ENCODE measurements at places on chromosomes 7 and 10.

GRCh38 chr10:79347894-79348639, 798 bp downstream of the PPIF start:
- DNase-seq: no peak

DNA sequence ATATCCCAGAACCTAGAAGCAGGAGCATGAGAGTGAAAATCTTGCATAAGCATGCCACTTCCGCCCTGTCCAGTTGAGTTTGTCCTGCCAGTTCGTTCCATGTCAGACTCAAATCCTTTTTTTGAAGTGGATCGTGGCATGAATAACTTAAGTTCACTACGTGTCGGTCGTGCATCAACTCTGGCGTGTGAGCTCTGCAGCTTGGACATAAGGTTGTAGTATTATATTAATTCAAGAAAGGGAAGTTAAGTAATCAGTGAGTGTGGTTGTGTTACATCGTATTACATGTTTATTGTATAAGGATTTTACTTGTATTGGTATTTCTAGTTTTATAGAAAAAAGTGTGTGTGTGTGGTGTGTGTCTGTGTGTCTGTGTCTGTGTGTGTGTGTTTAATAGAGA, 23.0 kb downstream of the CDC123 start:
- DNase-seq: no peak

- no peak for DNase-seq
These were observed 132.8 kb downstream of the SUGCT start for GRCh38 chr7:40267583-40267982.

GRCh38 chr7:153301936-153302335, 542.4 kb downstream of the ACTR3B start:
- no peak for DNase-seq

- no peak for DNase-seq
These were observed 90.8 kb downstream of the JMJD1C start for GRCh38 chr10:63374991-63375390.

DNA sequence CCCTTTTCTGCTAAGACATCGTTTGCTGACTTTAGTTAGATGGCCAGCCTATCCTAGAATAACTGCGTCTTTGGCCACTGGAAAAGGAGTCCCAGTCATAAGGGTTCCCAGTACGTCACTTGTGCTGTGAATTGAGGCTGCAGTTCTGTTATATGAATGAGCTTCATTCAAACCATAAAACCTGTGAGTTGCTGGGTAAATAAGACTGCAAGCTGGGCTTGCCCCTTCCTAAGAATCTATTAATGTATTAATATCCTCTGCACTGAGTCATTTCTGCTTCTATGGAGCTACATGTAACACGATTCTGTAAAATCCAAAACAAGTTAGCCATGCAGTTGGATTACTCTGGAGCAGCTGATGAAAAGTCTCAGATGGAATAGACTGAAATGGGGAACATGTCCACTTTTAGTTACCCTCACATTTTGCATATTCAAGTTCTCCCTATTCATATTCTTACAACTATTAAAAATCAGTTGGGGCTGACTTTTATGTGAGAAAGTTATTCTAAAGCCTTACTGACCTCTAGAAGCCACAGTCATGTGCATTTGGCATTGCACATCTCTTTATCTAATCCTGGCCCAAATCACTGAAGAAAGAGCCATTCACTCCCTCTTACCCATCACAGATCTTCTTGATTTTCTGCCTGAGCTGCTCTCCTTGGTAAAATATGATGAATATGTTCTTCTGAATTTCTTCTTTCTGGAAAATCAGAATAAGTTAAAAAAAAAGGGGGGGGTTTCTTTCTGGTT, 41.8 kb upstream of the TMEM213 start:
- DNase-seq: no peak

DNA sequence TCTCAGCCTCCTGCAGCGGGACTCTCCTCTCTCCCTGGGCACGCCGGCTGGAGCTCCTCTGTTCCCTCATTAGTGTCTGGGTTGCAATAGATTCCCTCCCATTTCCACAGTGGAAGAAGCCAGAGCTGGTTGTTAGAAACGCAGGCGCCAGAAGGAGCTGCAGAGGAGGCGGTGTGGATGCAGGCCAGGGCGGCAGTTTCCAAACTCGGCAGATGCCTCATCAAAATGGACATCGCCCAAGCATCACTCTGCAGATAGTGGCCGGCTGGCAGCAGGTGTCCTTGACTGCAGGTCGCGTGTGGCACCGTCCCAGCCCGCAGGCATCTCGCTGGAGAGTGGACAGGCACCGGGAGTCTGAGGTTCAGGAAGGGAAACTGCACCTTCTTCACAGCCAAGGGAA, 201.8 kb downstream of the TCERG1L start:
- DNase-seq: no peak

GRCh38 chr10:17029239-17029580, 100.4 kb downstream of the CUBN start:
- DNase-seq: no peak

DNA sequence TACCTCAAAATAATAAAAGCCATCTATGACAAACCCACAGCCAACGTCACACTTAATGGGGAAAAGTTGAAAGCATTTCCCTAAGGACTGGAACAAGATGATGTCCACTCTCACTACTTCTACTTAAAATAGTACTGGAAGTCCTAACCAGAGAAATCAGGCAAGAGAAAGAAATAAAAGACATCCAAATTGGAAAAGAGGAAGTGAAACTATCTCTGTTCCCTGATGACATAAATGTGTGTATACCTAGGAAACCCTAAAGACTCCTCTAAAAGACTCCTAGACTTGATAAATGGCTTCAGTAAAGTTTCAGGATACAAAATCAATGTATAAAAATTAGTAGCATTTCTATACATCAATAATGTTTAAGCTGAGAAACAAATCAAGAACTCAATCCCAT, 314.1 kb downstream of the WDR37 start:
- DNase-seq: no peak

Measured in NCI-H187 treated with DMSO at 0.1 percent for 48 hours (cell line).